SW480 (cell line): ENCODE measurements at places on chromosomes 2 and 18.

DNA sequence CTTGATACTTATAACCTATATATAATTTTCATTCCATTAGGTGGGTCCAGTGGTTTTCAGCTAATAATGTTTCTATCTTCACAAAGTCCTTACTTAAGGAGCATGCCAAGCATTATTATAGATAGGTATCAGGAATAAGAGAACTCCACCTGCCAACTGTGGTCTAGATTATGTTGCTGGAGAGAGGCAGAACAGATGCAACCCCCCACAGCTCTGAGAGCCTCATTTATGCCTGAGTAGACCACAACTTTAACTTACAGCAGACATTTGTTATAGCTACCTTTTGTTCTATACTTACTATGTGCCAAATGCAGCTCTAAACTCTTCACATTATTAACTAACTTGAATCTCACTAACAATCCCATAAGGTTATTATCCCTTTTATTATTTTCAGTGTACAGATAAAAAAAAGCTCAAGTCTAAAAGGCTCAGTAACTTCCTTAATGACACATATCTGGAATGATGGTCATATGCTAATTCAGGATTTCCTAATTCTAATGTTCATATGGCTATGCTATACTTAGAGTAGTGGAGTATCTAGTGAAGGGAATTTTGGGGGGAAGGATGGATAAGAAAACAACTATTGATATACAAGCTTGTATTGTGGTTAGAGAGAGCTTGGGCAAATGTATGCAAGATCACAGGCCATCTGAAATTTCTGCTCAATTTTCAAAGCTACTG lies 119.1 kb upstream of the RND3 start:
- no peak for DNase-seq

- DNase-seq = no peak
These were observed 83.1 kb downstream of the PDCL3 start for GRCh38 chr2:100645695-100646429.

- DNase-seq = no peak
These were observed 20.6 kb downstream of the CROCC2 start for GRCh38 chr2:240926516-240927389.

DNA sequence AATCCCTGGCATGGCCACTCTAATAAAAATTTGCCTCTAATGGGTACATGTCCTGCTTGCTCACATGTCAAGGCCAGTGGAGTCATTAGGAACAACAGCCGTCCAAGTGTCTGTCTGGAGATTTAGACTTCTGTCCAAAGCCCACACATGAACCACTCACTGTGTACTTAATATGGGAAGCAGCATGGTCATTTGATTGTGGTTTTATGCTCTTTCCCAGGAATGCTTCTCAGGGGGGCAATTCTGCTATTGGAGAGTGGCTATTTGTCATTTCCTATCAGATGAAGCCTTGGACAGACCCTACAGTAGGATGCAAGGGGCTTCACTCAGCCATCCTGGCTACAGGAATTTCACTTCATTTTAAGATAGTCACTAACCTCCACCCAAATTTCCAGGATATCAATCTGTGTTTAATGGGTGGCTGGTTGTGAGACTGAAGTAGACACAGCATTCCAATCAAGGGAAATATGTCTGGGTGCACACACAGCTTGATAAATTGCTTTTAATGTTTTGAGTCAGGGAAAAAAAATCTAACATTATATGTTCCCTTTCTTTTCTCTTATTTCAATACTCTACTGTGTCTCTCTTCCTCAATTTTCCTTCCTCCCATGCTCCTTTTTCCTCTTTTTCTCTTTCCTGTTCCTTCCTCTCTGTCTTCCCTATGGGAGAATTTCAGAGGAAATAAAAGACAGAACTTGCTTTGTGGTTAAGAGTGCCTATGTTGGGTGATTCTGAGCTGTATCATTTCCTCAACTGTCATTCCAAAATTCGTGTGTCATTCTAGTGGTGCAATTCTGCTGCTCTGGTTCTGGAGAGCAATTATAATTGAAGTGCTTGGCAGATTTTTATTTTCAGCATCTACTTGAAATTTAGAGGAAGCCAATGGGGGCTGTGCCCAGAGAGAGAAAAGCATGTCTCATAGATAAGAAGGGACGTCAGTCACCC lies 320.1 kb downstream of the OSR1 start:
- no peak for DNase-seq

GRCh38 chr2:16461672-16462071 lies 204.0 kb downstream of the CYRIA start:
- DNase-seq = no peak

DNA sequence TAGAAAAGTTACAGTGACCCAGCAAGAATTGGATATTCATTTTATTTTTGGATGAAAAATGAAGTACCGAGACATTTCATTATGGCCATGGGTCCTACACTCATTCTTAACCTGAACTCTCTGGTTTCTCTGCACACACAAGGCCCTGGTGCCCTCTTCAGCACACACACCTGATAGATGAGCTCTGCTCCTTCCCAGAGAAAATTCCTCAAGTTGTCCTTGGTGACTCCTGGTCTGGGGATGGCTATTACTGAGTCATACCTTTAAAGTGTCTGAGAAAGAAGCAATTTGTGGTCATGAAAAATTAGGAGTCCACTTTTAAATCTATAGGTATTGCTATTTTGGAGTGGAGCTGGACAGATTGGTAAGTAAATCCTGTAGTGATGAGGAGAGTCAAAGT lies 311.5 kb downstream of the CDH2 start:
- DNase-seq = no peak

GRCh38 chr18:12287684-12288402 lies 20.2 kb upstream of the TUBB6 start:
- DNase-seq = peak; percentile 90
